ENCODE measurements at places on chromosomes 5 and 9.

GRCh38 chr5:96851312-96852062, 24.8 kb upstream of the ERAP2 start:
- DNase-seq: no peak

DNA sequence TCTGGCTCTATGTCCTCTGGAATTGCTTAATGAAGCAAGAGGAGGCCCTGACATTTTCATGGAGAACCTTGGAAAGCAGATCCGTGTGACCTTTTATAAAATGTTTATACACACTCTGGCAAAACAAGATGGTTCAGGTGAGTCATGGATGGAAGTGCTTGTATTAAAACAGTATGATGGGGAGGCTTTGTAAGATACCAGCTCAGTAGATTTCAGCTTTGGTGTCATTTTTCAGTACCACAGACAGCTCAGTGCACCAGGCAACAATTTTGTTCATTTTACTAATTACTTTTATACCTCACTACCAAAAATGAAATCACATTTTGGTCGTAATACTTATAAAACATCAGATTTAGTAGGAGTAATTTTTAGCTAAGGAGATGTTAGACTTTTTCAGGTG, 5.2 kb downstream of the KCNN2 start:
- DNase-seq: no peak

DNA sequence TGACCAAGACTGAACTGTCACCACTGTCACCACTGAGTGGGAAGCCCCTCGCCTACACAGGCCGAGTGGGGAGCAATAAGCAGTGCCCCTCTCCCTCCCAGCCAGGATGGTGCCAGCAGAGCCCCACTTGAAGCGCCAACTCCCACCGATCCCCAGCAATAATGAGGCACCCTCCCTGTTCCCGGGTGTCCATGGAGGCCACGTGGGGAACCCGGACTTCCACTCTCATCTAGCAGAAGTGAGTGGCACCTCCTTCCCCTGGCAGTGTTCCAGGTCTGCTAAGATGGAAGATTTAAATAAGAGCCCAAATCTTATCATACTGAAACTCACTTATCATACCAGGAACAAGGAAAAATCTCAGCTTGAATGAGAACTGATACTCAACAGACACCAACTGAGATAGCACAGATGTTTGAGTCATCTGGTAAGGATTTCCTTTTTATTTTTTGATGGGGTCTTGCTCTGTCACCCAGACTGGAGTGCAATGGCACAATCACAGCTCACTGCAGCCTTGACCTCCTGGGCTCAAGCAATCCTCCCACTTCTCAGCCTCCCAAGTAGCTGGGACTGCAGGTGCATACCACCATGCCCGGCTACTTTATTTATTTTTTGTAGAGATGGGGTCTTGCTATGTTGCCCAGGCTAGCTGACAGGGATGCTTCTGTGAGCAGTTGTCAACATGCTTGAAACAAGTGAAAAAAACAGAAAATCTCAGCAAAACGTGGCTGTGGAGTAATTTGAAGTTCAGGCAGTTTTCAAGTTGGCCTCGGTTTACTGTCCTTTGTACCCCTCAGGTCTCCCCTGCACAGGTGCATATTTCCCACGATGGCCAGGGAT, 29.6 kb upstream of the ASS1 start:
- DNase-seq: no peak

- DNase-seq: no peak
These were observed 1.1 kb upstream of the APBA1 start for GRCh38 chr9:69673311-69673640.

DNA sequence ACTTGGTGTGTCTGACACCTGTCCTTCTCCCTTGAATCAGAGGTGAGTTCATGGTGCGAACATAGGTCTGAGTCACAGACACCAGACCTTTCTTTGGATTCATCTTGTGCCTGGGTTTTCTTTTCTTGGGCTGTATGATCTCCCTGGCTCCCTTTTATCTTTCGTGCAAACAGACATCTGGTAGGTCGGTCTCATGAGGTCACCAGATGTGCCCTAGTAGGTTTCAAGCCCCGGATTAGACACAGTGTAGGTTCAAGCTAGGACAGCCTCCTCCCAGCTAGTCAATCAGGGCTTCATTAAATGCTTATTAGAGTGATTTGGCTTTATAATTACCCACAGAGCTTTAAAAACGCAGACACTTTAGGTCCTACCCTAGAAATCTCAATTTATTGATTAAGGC, 106.0 kb upstream of the MYO10 start:
- DNase-seq: no peak

DNA sequence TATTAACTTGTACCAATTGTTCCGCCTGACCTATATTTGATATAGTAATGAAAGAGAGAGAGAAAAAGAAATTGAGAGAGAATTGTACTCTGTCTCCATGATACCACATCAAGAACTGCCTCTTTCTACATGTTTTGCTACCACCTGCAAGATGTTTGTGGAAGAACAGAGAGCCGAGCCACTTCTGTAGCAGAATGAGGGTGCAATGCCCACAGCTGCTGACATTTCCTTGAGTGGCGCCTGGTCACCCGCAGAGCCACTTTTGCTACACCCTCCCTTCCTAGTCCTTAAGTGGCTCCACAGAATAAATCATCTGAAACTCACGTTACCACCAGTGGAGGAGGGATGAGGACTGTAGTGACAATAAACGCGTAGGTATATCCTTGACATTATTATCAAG, 17.1 kb upstream of the FAM81B start:
- DNase-seq: no peak

- no peak for DNase-seq
These were observed 98.6 kb upstream of the FER start for GRCh38 chr5:108649106-108649505.

GRCh38 chr9:122642226-122642625, 15.2 kb downstream of the OR1B1 start:
- peak; percentile 6 for DNase-seq

DNA sequence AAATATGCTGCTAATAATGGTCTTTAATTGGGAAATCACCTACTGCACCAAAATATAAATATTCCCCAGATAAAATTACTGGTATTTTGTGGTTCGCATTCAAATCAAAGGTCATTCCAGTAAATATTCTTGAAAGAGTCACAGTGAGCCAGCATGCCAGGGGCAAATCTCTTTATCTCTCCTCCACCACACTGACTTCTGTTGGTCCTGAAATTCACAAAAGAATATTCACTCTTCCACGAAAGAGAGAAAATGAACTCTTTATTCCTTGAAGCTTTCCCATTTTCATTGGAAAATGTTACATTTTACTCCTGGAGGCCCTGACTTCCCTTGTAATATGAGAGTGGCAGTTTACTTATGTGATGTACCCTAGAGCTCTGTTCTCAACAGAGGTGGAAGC, 39.7 kb downstream of the ZNF366 start:
- DNase-seq: no peak

DNA sequence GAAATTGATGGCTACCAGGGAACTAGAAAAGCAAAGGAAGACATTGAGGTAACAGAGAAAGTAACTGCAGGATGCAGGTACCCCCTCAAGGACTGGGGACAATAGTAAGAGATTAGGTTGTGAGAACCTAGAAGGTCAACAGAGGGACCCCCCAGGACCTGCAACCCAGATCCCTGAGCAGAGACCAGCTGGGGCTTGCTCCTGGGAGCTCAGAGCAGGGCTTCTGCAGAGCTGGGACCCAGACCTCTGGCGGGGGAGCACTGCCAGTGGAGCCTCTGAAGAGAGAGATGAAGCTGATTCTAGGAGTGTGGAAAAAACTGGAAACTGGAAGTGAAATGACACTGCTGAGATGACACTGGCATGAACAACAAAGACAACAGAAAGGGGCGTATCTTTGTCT, 17.2 kb downstream of the MORN5 start:
- DNase-seq: no peak

GRCh38 chr5:98982880-98983279, 54.1 kb upstream of the CHD1 start:
- no peak for DNase-seq

Data from HuH-7 (cell line).